ENCODE measurements at places on chromosomes 5 and 9.

GRCh38 chr5:98929710-98930298, 997 bp upstream of the CHD1 start:
- DNase-seq, result no peak

DNA sequence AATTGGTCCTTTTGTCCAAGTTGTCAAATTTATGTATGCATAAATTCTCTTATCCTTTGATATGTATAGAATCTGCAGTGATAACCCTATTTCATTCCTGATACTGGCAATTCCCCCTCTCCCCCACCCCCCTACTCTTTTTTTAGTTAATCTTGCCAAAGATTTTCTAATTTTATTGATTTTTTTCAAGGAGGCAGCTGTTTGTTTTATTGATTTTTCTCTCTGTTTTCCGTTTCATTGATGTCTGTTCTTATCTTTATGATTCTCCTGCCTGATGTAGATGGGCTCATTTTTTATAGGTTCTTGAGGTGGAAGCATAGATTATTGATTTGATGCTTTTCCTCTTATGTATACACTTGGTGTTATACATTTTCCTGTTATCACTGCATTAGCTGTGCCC, 34.4 kb downstream of the SMC5 start:
- no peak for DNase-seq

GRCh38 chr9:7549249-7549648, 250.3 kb downstream of the DMAC1 start:
- DNase-seq, result peak; percentile 21

DNA sequence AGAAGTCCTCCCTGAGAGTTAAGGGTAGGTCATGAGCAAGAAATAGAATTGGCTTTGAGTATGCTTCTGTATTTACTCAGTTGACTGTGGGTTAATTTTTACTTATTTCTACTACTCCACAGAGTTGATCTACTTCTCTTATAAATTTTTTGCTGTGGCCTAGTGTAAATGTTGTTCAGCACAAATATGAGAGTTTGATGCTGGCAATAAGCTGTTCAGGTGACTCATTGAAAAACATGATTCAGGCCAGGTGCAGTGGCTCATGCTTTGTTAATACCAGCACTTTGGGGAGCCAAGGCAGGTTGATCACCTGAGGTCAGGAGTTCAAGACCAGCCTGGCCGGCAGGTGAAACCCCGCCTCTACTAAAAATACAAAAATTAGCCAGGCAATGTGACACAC, 4.5 kb upstream of the CDK7 start:
- no peak for DNase-seq

DNA sequence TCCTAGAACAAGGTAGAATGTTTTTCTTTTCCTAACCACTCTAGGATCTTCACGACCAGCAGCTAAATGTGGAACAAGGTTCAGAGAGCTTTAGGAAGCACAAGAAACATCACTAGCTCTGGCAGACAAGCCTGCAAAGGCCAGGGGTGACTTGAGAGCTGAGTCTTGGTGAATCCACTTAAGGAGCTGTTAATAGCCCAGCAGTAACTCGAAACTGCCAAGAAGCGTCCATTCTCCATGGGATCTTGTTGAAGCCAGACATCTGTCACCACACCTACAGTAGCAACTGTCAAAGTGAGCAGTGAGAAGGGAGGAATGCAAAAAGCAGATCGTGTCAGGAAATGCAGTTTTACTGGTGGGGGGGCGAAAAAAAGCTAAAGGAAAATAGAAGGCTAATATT, 87.2 kb downstream of the ATPSCKMT start:
- DNase-seq, result no peak

- peak; percentile 100 for DNase-seq
Observed at GRCh38 chr5:143536364-143536763, 132.9 kb upstream of the NR3C1 start.

DNA sequence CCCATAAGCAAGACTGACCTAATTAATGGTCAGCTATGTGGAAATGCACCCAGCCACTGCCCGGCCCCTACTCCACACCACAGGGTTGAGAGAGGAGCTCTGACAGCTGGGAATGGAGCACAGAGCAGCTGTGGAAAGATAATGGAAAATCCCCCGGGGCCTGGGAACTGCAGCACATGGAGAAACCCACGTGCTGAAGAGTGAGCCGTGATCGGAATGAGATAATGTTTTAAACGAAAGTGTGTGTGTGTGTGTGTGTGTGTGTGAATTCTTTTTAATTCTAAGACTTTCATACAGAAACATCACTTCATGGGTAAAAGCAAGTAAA, 13.1 kb upstream of the SLC12A7 start:
- peak; percentile 21 for DNase-seq

GRCh38 chr9:33475357-33475756, 1.6 kb upstream of the NOL6 start:
- DNase-seq, result no peak

- DNase-seq, result no peak
Observed at GRCh38 chr5:43074987-43075318, 34.8 kb upstream of the ANXA2R start.

All from fibroblast of skin of right biceps (primary cell).